Mucosa of gallbladder (tissue), 1 donor: ENCODE measurements at places on chromosomes 7 and 10. TPM values are rescaled to one million over a fixed set of nuclear protein-coding genes. Genes with fewer than 3 reads are reported as not detected.

DNA sequence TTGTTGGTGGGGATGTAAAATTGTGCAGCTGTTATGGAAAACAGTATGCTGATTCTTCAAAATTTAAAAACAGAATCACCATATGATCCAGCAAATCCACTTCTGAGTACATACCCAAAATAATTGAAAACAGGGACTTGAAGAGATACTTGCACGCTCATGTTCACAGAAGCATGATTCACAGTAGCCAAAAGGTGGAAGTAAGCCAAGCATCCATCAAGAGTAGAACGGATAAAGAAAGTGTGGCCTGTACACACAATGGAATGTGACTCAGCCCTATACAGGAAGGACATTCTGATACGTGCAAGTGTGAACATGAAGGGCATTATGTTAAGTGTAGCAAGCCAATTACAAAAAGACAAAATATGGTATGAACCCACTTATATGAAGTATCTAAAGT is 696.7 kb upstream of the CELF2 start:
- DNase-seq, result no peak

- DNase-seq, result no peak
These were observed 10.1 kb upstream of the SLC18A3 start for GRCh38 chr10:49600046-49600445.

GRCh38 chr7:51587604-51588003 is 271.0 kb upstream of the COBL start:
- DNase-seq, result no peak

DNA sequence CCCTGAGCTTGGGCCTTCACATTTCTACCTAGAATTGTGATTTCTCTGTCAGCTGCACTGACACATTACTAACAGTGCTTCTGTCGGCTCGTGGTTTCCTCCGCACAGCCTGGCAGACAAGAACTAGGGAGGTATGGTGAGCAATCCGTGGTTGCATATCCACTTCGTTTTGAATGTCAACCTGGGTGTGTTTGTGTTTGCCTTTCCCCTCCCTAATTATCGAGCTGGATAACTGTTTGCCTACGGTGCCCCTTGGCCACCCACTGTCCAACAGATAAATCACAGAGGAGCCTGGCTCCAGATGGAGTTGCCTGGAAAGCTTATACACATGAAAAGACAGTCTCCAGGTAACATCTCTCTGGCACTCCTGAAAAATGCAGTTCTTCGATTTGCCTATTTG is 228.8 kb downstream of the TRIL start:
- DNase-seq, result peak; percentile 69

DNA sequence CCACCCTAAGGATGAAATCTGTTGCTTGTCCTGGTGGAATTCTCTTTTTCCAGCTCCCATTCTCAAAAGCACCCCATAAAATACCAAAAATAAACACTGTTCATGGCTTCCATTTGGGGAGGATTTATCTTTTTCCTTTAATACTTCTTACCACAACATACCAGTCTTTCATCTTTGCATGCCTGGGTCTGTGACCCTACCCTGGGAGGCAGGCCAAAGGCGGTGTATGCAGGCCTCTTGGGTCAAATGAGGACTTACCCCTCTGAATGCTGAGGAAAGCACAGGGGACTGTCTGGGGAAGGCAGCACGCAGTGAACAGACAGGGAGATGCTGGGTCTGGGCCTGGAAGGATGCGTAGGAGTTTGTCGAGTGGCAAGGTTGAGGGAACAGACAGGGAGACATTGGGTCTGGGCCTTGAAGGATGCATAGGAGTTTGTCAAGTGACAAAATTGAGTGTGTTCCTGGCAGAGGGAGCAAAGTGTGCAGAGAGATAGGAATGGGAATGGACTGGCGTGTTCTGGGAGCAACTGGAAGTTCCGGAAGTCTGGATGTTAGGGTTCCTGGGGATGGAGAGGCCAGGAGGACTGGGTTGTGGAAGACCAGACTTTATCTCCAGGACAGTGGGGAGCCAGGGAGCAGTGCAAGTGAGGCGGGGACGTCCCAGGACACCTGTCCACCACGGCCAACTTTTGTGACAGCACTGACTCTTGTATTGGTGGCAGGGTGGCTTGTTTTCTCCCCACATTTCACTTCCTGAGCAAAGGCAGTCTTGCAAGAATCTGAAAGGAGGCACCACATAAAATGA is 40.8 kb downstream of the MYL10 start:
- no peak for DNase-seq

DNA sequence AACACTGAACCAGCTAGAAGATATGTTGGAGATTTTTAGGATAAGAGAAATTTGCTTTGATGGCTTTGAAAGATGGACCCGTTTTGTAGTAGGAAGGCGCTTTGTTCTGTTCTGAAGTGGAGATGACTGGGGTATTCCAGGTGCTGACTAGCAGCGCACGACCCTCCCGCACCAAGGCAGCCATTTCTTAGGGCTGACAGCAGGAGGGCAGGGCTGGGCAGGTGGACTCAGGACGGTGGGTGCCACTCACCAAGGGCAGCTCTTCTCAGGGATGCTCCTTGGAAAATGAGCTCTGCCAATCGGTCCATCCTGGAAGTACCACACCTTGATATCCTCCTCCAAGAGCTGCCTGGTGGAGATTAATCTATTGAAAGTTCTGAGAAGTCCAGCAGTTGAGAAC is 463.6 kb upstream of the FOXK1 start:
- DNase-seq, result no peak

DNA sequence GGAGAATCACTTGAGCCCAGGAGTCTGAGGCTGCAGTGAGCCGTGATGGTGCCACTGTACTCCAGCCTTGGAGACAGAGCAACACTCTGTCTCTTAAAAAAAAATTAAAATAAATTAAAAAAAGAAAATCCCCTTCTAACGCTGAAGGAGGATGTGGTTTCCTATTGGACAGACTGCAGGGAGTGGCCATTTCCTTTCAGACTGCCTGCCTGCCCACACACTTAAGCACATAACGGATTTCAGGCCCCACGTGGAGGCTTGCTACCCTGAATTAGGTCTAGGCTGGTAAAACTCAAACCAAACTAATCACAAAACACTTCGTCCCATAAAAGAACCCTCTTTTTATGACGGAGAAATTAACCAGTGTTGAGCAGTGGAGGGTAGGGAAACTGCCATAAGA is 34.0 kb downstream of the GATA3 start:
- no peak for DNase-seq

GRCh38 chr7:105792488-105793370 is 83.7 kb downstream of the ATXN7L1 start:
- DNase-seq, result no peak

- no peak for DNase-seq
These were observed 151.2 kb downstream of the TPST1 start for GRCh38 chr7:66356277-66356721.

GRCh38 chr10:73577788-73578187 is 13.4 kb downstream of the USP54 start:
- DNase-seq, result peak; percentile 63

GRCh38 chr10:10499839-10500238 is 517.8 kb upstream of the CELF2 start:
- no peak for DNase-seq

- no peak for DNase-seq
These were observed 41.1 kb downstream of the BRI3 start for GRCh38 chr7:98322331-98323270.

DNA sequence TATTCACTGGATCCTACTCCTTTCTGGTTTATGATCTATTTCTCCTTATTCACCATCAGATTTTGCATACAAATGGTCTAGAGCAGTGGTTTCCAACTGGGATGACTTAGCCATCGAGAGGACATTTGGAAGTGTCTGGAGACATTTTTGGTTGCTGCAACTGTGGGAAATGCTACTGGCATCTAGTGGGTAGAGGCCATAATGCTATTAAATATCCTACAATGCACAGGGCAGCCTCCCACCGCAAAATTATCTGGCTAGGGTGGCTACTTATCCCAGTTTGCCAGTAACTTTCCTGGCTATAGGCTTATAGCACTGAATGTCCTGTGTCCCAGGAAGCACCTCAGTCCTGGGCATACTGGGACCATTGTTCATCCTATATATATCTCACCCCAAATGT is 21.5 kb upstream of the DDX50 start:
- DNase-seq, result no peak

DNA sequence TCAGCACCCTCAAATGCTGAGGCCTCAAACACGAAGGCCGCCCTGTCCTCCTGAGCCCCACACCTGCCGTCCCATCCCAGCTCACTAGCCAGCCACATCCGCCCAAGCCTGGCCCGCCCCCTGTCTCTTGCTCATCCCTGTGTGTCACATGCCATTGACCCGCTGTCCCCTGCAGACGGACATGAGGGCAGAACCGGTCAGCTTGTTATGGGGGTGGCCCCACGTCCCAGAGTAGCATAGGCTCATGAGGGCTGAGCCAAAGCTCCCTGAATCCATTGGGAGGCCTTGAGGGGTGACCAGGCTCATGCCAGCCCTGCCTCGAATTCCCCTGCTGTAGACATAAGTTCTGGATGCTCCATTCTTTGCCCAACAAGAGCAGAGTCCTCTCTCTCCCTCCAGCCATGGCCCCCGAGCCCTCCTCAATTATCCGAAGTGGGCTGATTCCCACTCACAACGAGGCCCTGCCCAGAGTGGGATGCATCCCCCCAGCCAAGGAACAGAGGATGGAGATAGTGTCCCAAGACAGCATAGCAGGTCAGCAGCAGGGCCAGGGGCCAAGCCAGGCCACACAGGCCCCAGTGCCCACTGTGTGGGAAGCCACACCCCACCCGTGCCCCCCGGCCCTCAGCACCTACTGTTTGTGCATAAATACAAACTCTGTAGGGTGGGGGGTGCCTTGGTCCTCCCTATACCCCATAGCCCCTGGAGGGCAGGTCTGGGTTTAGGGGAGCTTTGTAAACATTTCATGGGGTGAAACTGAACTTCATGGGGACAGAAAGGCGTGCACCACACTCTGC is 42.1 kb downstream of the EBF3 start:
- no peak for DNase-seq

GRCh38 chr10:56632537-56632936 is 271.5 kb upstream of the ZWINT start:
- no peak for DNase-seq

- no peak for DNase-seq
These were observed 323.4 kb downstream of the WDR37 start for GRCh38 chr10:1379601-1380000.

Gene AHCYL2
- 165 TPM for total RNA-seq

Gene ZNF425
- 2.8 TPM for total RNA-seq

Gene TAX1BP1
- 159 TPM for total RNA-seq

Gene HOXA1
- total RNA-seq, result 0.40 TPM

Gene THNSL1
- 7.4 TPM for total RNA-seq

Gene ITGA8
- total RNA-seq, result 2.4 TPM

Gene SDK1
- 6.6 TPM for total RNA-seq
